ENCODE measurements at places on chromosomes 16 and 17. TPM values are rescaled to one million over a fixed set of nuclear protein-coding genes. Genes with fewer than 3 reads are reported as not detected.

SLC5A11 gene
- total RNA-seq = 0.31 TPM

KANSL1 gene
- total RNA-seq = 24.5 TPM

ZSCAN32 gene
- total RNA-seq = 15.1 TPM

CCDC144A gene
- total RNA-seq = 1.1 TPM

GAST gene
- not detected for total RNA-seq

All from A549 treated with CORT108297 at 1 μM for 4 hours (cell line).